ENCODE measurements at places on chromosomes 5 and 9.

- DNase-seq = no peak
Observed at GRCh38 chr9:116777116-116777515, 90.0 kb downstream of the TRIM32 start.

DNA sequence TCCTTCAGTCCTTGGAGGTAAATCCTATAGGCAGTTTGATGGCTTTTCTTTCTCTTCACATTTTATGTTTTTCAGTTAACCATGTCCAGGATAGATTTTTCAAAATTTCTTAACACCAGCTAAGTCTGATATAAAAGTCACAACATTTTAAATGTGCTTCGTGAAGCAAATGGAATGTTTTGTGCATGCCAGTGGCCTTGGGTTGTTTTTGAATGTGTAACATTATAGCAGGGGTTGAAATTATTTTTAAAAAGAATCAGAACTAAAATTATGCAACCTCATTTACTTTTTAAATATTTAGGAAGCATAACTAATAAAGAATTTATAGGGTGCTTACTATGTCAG, 201.1 kb downstream of the ARHGEF28 start:
- DNase-seq = no peak

GRCh38 chr5:71740015-71740753, 21.1 kb downstream of the CARTPT start:
- DNase-seq = no peak

DNA sequence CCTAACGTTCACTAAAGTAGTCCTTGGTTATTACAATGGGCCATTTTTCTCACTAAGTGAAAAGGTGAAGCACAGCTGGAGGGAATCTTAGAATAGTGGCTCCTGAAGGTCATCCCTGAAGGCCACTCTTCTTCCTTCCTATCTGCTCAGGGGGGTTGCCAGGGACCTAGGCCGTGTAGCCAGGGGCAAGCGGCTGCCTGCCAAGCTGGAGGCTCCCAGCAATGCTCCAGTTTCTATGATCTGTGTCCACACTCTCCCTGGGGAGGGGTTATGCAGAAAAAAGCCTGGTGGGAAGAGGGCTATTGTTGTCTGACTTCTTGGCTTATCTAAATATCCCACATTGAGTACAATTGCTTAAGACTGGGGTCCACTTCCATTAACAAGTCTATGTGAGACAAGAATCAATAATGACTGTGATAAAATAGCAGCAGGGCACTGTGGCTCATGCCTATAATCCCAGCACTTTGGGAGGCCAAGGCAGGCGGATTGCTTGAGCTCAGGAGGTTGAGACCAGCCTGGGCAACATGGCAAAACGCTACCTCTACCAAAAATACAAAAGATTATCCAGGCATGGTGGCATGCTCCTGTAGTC, 3.8 kb downstream of the NMRK1 start:
- peak; percentile 59 for DNase-seq

Data from NCI-H1092 treated with DMSO at 0.1 percent for 48 hours (cell line).